A549 treated with ZK216348 at 1 μM for 4 hours (cell line): ENCODE measurements at places on chromosomes 4 and X. TPM values are rescaled to one million over a fixed set of nuclear protein-coding genes. Genes with fewer than 3 reads are reported as not detected.

The NOX1 gene
- total RNA-seq = 0.11 to 0.20 TPM in 2 of 5 replicates, not detected in the others

The GPR78 gene
- total RNA-seq = 0.16 TPM in 1 of 5 replicates, not detected in the others

The NLGN3 gene
- 0.94 to 1.4 TPM (median 1.2 TPM) in 5 replicates for total RNA-seq

The MCF2 gene
- not detected in 5 replicates for total RNA-seq

The BTC gene
- 0.51 to 1.3 TPM (median 0.99 TPM) in 5 replicates for total RNA-seq

The CCNB3 gene
- total RNA-seq = 0.31 to 2.1 TPM (median 0.82 TPM) in 5 replicates

The THAP9 gene
- total RNA-seq = 1.2 to 2.2 TPM (median 2.0 TPM) in 5 replicates

The MID1 gene
- total RNA-seq = 27.6 to 51.2 TPM (median 41.8 TPM) in 5 replicates
